ENCODE measurements at places on chromosomes 11 and 22.

GRCh38 chr11:2305140-2305778 is 3.4 kb downstream of the TSPAN32 start:
- DNase-seq = peak; percentile 57

- no peak for DNase-seq
Observed at GRCh38 chr22:39522567-39523300, 2.4 kb downstream of the ATF4 start.

DNA sequence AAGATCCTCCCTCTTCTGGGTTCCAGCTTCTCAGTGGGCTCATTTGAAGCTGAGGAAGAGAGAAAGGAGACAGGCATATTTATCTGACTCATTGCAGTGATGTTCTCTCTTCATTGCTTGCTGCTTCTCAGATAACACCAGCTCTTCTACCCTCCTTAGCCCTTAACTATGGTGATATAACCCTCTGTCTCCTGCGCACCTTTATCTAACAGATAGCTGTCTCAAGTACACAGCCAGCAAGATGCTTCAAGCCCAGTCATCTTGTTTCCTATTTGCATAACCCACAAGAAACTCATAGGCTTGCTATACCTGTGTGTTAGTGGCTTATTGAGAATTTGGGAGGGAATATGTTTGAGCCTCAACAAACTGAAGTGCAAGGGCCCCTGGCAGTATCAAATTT is 12.6 kb downstream of the PRSS23 start:
- DNase-seq = no peak

- no peak for DNase-seq
Observed at GRCh38 chr22:25536589-25536988, 27.9 kb upstream of the GRK3 start.

GRCh38 chr22:38315823-38316363 is 1.3 kb downstream of the CSNK1E start:
- no peak for DNase-seq

- DNase-seq = no peak
Observed at GRCh38 chr11:24521601-24522000, 24.7 kb downstream of the LUZP2 start.

GRCh38 chr11:117292616-117293015 is 1.5 kb downstream of the BACE1-AS start:
- no peak for DNase-seq

- DNase-seq = peak; percentile 62
Observed at GRCh38 chr22:44449061-44449682, 48.9 kb downstream of the RTL6 start.

- no peak for DNase-seq
Observed at GRCh38 chr11:120363436-120363835, 27.2 kb downstream of the ARHGEF12 start.

- no peak for DNase-seq
Observed at GRCh38 chr22:31646186-31647019, 15.6 kb downstream of the PISD start.

GRCh38 chr11:31233425-31233824 is 136.1 kb downstream of the DCDC1 start:
- DNase-seq = no peak

- peak; percentile 22 for DNase-seq
Observed at GRCh38 chr22:22692707-22693530, 48.5 kb downstream of the GGTLC2 start.

- DNase-seq = no peak
Observed at GRCh38 chr11:30244265-30244664, 13.5 kb downstream of the FSHB start.

DNA sequence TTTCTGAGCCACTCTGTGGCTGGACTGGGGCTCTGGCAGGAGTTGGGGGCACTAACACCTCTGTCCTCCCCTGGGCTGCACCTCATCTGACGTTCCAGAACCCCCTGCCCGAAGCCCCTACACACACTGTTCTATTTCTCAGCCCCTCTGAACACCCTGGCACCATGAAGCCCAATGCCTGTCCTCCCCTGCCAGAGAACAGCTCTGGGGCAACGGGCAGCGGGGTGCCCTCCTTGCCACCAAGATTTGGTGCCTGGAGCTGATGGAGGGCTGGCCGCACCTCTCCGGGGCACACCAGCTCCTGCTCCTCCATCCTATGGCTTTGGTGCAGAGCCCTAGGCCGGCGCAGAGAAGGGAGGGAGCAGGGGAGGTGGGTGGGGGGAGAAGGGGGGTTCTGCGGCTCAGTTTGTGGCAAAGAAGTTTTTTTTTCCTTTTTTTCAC is 16.3 kb downstream of the DUSP8 start:
- no peak for DNase-seq

- no peak for DNase-seq
Observed at GRCh38 chr11:117495357-117495756, 167.7 kb downstream of the CEP164 start.

DNA sequence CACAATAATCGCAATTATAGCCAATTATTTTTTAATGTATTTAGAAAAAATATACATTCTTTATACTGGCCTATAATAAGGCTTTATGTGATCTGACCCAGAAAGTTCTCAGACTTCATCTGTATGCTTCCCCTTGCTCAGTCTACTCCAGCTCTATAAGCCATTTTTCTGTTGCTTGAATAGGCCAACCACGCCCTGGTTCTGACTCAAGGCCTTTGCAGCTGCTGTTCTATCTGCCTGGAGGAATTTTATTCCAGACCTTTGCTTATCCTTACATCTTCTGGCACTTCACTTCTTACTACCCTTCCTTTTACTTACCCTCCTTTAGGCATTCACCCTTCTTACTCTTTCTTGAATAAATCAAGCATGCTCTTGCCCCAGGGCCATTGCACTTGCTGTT is 54.9 kb upstream of the PDE3B start:
- no peak for DNase-seq

DNA sequence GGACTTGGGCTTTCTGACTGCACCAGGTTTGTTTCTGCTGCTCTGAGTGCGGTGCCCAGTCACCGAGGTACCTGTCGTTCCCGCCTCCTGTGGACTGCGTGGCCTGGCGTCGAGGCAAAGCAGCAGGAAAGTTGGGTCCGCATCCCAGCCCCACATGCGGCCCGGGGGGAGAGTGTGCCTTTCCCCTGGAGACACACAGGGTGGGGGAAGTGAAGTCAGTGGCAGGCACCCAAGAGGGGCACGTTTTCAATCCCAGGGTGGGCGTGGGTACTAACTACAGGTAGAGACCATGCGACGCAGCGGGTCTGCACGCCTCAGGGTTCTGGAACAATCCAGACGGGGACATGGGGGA is 25.3 kb upstream of the GRAMD4 start:
- no peak for DNase-seq

DNA sequence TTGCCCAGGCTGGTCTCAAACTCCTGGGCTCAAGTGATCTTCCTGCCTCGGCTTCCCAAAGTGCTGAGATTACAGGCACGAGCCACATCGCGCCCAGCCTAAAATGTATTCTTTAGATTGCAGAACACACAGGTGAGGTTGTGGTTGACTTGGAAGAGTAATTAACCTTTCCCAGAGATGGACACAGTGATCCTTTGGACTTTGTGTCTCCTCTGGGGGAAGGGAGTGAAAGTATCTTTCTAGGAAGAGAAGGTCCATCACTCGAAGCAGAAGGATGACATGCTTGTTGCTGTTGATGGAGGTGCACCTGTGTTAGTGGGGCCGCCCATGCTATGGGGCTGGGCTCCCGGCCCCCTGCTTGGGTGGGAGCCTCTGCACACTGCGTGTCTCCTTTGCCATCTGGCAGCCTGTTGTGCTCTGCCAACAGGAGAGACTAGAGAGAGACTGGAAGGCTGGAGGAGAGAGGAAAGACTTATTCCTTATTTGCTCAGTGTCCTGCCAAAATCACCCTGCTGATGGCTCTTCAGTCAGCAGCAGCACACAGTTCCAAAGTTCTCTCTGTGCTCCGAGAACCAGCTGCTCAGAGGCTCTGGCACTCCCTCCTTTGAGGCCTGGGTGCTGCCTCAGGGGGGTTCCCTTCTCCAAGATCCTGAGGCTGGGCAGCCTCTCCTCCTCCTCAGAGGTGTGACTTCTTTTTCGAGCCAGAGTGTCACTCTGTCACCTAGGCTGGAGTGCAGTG is 33.1 kb upstream of the CYB5R3 start:
- no peak for DNase-seq

GRCh38 chr11:6300325-6300724 is 20.0 kb downstream of the CAVIN3 start:
- DNase-seq = no peak

- no peak for DNase-seq
Observed at GRCh38 chr11:71568704-71569349, 3.5 kb downstream of the KRTAP5-10 start.

DNA sequence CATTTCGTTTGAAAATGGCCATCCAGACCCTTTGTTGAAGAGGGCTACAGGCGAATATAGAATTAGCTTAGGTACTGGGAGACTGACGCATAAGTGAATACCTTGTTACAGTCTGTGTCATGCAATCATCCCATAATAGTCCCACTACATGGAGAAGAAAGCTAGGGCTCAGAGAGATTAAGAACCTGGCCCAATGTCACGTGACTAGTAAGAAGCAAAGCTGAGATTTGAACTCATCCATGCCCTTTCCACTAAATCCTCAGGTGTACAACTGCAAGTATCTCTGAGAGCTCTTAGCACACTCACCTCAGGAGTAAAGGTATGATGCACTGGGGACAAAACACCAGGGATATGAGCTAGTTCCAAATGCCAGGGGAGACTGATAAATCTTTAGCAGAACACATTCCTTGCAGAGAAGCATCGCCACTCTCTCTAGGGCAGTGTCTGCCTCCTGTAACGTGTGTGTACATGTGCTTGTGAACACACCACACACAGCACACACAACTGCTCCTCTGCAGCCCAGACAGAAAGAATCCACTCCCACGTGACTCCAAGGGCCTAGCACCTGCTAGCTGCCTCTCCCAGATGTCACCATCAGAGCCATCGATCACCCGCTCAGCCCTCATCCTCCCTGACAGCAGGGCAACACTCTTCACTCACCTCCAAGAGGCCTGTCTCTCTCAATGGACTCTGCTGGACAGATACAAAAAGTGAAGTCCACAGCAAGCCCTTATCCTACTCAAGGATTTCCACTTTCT is 402.8 kb downstream of the NXPE2 start:
- no peak for DNase-seq

DNA sequence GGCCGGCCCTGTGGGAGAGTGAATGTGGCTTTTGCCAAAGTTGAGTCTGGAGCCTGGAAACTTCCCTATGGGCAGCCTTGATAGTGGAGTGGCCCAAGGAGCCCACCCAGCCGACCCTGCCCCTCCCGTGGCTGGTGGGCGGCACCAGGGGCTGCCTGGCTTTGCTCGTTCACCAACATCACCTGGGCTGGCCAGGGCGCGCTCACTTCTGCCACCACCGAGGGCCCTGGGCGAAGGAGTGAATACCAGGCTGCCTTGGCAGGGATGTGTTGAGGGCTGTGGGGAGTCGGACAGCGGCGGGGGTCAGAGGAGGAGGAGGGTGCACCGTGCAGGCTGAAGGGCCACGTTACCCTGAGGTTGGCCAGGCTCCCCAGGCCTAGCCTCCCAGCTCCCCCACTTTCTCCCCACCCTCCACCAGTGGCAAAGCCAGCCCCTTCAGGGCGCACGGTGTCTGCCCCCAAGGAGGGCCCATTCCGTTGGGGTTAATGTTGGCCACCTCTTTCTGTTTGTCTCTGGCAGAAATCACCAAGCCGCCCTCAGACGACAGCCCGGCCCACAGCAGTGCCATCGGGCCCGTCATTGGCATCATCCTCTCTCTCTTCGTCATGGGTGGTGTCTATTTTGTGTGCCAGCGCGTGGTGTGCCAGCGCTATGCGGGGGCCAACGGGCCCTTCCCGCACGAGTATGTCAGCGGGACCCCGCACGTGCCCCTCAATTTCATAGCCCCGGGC is 22.5 kb upstream of the PPP6R3 start:
- no peak for DNase-seq

- DNase-seq = no peak
Observed at GRCh38 chr22:31122532-31123291, at the start of gene INPP5J. INPP5J (plus strand) TSS chr22:31122966; CDS start chr22:31123015, 49 bp downstream.

DNA sequence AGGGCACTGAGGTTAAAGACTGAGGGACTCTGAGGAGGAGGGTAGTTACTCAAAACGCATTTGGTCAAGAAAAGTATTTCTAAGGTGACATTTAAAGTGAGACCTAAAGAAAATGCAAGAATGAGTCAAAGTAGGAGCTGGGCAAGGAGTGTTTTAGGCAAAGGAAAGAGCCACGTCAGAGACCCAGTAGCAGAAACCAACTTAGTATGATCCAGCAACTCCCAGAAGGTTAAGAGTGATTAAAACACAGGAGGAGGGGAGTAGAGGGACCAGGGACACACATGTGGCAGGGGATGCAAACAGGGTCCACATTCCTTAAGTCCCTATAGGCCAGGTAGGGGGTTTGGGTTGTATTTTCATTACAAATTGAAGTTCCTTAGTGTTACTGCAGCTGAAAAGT is 24.3 kb upstream of the CCDC34 start:
- DNase-seq = no peak

DNA sequence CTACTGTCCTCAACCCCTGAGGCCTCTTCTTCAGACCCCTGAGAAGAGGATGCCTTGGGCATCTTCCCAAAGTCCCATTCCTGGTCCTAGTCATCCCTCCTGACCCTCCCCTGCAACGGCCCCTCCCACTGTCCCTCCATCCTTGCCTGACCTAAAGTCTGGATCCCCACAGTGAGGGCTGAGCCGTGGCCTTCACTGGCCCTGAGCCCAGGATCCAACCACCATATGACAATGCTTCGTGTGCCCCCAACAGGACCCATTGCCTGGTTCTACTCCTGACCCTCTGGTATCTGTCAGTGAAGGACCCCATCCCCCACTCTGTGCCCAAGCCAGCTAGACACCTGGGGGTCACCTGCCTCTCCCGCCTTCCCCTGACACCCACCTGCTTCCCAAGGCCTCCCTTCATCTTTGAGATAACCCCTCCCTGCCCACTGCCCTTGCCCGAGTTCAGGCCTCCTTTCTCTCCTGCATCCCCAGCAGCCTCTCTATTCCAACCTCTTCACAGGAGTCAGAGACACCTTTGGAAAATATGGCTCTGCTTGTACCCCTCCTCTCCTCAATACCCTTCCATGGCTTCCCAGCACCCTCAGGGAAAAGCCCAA is 48.0 kb downstream of the LRRC32 start:
- DNase-seq = no peak

GRCh38 chr11:1622086-1622485 is at the start of gene KRTAP5-4:
KRTAP5-4 (minus strand) TSS chr11:1622138; CDS start chr11:1622093, 45 bp downstream.
- no peak for DNase-seq

DNA sequence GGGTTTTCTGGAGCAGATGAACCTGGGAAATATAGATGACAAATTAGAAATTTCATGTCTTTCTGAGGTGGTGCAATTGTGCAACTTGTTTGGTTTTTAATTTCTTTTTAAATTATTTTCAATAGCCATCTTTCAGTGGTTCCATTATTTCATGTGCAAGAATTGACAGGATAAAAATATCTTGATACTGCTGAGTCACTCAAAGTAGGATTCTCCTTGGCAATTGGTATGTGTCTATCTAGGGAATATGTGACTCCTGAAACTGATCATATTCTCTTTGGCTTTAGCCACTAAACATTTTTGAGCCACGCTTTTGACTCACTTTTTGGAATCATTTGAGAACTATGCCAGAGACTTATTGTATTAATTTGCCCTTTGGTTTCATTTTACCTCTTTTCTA is 331.5 kb downstream of the KCNA4 start:
- DNase-seq = no peak

DNA sequence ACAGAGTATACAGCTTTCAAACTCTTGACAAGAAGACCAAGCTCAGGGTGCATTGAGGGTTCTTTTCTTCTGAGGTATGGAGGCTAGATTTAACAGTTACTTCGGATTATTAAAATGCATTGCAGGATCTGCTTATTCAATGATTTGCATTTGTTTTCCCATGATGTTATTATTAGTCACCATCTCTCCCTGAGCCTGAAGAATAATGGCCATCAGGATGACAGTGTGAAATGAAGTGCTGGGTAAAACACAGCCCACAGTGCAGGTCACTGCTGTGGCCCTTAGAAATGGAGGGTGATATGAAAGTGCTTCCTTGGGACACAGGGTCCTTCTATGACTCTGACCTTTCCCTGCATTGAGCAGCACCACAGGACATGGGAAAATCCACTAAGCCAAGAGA is 40.0 kb downstream of the TECTA start:
- no peak for DNase-seq
